NCI-H460 (cell line): ENCODE measurements at places on chromosomes 2 and 18. TPM values are rescaled to one million over a fixed set of nuclear protein-coding genes. Genes with fewer than 3 reads are reported as not detected.

The MC4R gene
- not detected in 2 replicates for total RNA-seq

The LOXHD1 gene
- total RNA-seq: not detected in 2 replicates

The LYPD6B gene
- 0.20 and 0.38 TPM in 2 replicates for total RNA-seq

The POMC gene
- total RNA-seq: not detected in 2 replicates

The ADAM23 gene
- total RNA-seq: 17.6 and 24.6 TPM in 2 replicates

The OXER1 gene
- total RNA-seq: not detected in 2 replicates

The LRRC30 gene
- total RNA-seq: not detected in 2 replicates

The GREB1L gene
- 1.9 and 2.1 TPM in 2 replicates for total RNA-seq

The LRP1B gene
- total RNA-seq: 3.3 and 4.0 TPM in 2 replicates

The C1QL2 gene
- total RNA-seq: not detected in 2 replicates
